Activated CD4-positive, alpha-beta memory T cell treated with anti-CD3 and anti-CD28 coated beads, Interleukin-2, amount 10 ng/mL, durations not matched to agents 7 days and 5 days (primary cell): ENCODE measurements at places on chromosomes 5 and 9.

DNA sequence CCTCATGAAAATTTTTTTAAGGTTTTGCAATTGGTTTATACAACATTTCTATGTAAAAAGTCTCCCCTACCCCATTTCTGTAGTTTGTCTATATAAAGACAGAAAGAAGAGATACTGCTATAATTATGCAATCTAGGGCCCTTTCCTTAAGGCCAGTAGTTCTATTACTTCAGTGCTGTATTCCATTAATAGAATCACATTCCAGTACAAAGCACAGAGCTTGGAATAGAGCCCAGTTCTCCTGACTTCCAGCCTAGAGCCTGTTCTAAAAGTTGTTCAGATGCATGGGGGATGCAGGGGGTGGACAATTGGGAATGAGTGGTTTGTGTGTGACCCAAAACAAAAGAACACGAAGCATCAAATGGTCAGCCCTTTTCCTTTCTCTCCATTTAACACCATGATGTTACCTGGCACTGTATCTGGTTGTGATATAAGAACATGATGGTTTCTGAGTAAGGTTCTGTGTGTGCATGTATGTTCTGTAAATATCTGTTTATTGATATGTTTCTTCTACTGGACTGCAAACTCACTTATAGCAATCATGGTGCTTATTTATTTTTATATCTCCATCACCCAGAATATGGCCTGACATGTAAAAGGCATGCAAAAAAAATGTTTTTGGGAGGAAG, 8.2 kb upstream of the GRAMD2B start:
- no peak for DNase-seq

GRCh38 chr5:101796427-101796826, 499.7 kb downstream of the SLCO4C1 start:
- DNase-seq = no peak

DNA sequence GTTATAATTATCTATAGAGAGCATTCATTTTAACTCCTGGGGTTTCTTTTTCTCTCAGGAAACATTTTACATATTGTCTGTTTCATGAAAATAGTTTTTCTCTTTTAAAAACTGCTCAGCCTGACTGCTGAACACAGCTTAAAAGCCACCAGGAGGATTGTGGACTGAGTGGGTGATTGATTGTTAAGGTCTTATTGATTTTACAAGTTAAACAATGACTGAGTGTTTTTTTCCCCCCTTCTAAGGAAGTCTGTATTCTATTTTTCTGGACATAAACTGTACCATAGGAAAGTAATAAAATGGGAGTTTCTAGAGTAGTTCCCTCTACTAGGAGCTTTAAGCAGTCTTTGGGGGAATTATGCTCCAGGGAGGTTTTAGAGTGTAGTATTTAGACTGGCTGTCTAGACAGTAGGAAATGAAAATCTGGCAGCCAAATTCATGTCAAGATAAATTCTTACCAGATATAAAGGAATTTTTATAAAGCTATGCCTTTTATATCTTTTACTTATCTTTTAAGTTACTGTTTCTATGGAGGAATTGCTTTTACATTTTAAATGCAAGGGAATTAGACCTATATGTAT, 463.9 kb downstream of the PRR16 start:
- DNase-seq = no peak

DNA sequence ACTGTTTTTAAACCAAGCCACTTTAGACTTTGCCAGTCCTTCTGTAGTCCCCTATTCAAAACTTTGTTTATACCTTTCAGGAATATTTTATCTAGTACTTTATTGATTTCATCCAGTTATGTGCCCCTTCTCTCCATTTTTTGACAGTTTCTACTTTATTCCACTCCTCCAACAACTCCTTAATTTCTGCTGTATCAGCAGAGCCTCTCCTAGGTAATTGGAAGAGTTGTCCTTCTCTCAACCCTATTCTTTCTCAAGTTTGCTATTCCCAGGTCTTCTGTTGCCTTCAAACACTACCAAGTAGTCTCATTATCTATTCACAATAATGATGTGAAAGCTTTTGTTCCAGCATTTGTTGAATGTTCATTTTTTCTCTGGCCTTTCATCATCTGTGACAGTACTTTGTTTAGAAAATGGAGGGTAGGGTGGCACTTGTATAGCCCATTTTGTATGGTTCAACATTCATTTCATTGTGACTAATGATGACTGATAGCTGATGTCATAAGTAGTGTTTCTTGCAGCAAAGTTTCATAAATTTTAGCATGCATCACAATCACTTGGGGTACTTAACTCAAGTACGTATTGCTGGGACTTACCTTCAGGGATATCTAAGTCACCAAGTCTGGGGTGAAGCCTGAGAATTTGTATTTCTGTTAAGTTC, 204.4 kb upstream of the DMRT1 start:
- no peak for DNase-seq

GRCh38 chr9:112377684-112378327, 2.1 kb upstream of the HSDL2 start:
- no peak for DNase-seq

DNA sequence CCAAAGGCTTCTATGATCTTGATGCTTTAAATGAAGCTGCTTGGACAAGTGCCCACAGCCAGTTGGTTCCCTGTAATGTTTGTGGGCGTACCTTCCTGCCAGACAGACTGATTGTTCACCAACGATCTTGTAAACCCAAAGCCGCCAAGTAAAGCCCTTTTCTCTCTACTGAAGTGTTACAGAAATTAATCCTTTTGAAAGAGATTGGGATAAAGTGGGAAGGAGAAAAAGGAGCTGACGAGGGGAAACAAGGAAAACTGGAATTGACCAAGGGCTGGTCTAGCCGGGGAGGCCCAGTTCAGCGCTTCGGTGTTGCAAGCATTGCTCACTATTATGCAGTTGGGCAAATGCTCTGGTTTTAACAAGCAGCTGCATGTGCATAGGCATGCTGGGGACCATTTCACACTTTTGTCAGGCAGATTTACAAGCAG, 53.2 kb downstream of the ZNF474 start:
- no peak for DNase-seq

GRCh38 chr5:35960328-35960727, 21.9 kb upstream of the CAPSL start:
- no peak for DNase-seq

- DNase-seq = no peak
Measured at GRCh38 chr5:150434464-150434863, 15.1 kb downstream of the RPS14 start.

DNA sequence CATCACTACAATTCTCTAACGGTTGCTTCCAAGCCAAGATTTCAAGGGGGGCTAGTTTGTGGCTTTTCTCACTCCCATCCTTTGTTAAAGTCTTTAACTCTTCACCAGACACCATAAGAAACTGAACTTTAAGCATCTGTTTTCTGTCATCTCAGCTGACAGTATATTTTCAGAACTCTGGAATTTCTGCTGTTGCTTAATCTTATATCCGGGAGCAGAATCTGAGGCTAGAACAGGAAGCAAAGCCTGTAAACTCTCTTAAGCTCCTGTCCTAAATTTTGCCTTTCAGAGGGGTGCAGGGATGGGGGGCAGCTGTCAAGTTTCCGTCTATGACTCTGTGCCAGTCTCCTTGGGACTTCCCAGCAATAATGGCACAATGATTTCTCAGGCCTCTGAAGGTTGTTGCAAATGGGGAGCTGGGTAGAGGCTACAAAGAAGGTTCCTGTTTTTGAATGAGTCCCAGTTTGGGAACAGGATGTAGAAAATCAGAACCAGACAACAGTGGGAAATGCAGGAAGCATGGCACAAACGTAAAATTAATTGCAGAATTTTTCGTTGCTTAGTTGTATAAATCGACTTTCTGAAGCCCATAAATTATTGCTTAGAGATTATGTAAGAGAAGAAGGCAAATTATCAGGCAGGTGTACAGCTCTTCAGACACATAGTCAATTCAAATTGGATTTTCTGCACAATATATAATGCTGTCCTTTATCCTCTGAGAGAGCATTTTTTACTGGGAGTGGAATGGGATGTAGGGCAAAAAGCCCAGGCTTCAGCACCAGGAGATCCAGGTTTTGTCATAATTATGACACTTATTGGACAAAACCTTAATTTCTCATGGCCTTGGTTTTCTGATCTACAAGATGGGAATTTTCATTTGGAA, 430.9 kb downstream of the DMAC1 start:
- DNase-seq = no peak

GRCh38 chr9:129584136-129584535, 36.8 kb downstream of the C9orf50 start:
- peak; percentile 79 for DNase-seq

DNA sequence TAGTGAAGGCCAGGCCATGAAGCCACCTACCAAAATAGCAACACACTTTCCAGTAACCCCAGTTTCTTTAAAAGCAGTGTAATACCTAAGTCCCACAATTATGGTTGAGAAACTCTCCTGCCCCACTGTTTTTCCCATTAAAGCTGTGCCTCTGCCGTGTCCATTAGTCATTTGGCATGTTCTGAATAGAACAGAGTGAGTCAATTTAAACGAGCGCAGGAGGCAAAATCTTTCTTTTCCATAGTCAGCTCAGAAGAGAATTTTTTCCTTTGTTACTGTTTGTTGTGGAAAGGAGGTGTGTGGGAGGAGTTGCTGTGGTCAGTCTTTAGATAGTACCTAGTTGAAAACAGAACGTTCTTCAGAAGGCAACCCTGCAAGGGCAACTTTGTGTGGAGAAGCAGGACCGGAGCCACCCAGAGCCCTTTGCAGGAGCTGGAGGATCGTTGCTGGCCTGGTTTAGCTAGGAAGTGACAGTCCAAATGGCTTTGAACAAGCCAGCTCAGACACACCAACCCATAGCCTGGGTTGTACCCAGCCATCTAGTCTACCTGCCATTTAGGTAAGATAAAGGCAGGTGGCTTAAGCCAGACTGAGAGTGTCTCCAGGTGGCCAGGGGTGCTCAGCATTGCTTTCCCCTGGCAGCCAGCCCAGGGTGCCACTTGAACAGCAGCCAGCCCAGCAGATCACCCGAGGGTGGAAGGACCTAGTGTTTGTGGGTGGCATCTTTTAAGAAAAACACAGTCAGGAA, 30.4 kb downstream of the GADD45G start:
- no peak for DNase-seq

- no peak for DNase-seq
Measured at GRCh38 chr5:112270299-112271293, 148.5 kb downstream of the EPB41L4A start.

DNA sequence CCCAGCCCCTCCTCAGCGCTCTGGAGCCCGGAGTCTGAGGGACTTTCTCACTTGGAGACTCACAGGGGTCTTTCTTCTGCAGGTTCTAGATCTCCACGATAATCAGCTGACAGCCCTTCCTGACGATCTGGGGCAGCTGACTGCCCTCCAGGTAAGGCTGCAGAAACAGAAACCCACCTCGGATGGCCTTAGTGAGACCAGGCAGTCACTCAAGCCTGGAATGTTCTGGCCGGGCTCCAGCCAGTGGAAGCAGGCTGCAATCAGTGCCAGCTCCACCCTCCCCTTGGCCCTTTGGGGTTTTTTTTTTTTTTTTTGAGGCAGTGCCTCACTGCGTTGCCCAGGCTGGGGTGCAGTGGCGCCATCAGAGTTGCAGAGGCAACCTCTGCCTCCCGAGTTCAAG, 7.6 kb downstream of the LRSAM1 start:
- no peak for DNase-seq

DNA sequence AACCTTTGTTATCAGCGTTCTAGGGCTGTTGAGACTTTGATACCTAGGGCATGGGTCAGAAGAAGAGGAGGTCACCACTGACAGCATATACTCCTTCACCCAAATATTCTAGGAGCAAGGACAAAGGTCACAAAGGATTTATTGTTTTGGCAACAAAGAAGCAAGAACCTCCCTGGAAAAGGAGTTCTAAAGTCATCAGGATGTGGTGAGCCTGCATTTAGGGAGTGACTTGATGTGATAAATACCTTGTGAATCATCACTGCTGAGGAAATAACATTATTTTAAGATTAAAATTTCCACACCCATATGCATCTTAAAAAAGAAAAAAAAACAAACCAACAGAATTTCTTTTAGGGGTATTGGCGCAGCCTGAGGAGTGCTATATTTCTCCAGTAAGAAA, 13.9 kb downstream of the IFNA1 start:
- no peak for DNase-seq

- no peak for DNase-seq
Measured at GRCh38 chr9:121059998-121060636, 10.0 kb upstream of the C5 start.

GRCh38 chr5:9713959-9714586, 83.9 kb upstream of the TAS2R1 start:
- DNase-seq = no peak

GRCh38 chr5:31021181-31021624, 172.3 kb upstream of the CDH6 start:
- no peak for DNase-seq

- DNase-seq = peak; percentile 62
Measured at GRCh38 chr5:140261403-140262171, 41.3 kb downstream of the PFDN1 start.

- no peak for DNase-seq
Measured at GRCh38 chr9:86795047-86795442, 152.3 kb downstream of the GAS1 start.
